ENCODE measurements at places on chromosomes 1 and 21.

DNA sequence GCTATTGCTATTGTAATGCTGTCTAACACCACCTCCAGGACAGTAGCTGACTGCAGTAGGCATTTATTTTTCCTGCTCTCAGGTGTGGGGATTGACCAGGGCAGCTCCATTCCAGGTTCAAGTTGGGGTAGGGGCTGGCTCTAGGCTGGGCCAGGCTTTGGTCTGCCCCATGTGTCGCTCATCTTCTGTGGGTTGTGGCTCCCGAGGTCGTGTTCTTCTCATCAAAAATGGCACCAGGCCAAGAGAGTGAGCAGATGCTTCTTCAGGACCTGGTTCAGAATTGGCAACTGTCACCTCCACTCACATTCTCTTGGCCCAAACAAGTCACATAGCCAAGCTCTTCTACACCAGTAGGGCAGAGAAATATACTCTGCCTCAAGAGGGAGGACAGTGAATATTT lies 133.7 kb downstream of the PTPRU start:
- no peaks in the 10 kb centered on the region for H3K4me1 ChIP-seq
- H3K36me3 ChIP-seq, result no peaks in the 10 kb centered on the region

DNA sequence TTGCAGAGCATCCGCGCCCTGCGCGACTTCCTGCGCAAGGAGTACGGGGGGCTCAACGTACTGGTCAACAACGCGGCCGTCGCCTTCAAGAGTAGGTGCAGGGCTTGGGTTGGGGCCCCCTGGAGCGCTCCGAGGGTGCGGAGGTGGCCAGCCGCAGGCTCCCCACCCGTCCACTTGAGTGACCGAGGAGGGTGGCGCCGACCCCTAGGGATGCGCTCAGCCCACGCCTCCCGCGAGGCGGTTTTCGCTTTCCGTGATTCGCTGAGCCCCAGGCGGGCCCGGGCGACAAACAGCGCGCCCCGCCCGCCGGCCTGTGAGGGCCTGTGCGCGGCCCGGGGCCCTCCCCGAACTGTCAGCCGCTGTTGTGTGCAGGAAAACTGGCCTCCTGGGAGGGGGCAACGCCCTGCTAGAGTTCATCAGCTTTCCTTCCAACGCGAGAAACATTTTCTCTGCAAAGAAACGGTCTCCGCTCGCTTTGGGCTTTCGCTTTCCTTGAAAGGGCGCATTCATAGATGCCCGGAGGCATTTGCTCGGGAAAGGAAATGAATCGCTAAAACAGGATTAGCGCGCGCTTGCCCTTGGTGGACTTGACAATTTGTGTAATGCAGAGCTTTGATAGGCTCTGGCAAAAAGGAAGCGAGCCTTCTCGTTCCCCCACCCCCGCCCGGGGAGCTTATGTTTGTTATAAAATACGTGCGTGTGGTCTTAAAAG lies 668 bp downstream of the CBR3 start:
- peaks cover 8% of the 10 kb centered on the region for H3K27me3 ChIP-seq
- H3K27ac ChIP-seq, result peak overlapping the region; percentile 3
- H3K36me3 ChIP-seq, result no peaks in the 10 kb centered on the region
- peaks cover 4% of the 10 kb centered on the region for H3K4me1 ChIP-seq
- DNase-seq, result peak; percentile 32
- H3K4me3 ChIP-seq, result peak overlapping the region; percentile 85

DNA sequence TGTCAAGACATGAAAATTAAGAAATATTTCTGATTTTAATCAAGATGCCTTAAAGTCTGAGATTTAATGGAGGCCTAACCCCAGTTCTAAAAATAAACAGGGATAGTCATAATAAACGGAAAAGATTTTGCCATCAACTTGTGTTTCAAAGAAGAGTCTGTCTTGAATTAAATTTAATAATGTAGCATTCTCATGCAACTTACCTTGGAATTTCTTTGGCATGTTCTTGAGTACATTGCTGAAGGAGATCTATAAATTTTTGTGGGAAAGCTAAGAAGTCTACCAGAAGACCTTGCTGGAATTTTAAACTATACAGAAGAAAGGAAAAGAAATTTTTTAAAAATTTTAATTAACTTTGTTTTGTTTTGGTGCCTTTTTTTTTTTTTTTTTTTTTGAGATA lies 10.6 kb downstream of the SASS6 start:
- DNase-seq, result no peak
- no peak overlapping the region for H3K27ac ChIP-seq
- no peaks in the 10 kb centered on the region for H3K27me3 ChIP-seq
- H3K4me1 ChIP-seq, result no peaks in the 10 kb centered on the region
- H3K4me3 ChIP-seq, result no peak overlapping the region

DNA sequence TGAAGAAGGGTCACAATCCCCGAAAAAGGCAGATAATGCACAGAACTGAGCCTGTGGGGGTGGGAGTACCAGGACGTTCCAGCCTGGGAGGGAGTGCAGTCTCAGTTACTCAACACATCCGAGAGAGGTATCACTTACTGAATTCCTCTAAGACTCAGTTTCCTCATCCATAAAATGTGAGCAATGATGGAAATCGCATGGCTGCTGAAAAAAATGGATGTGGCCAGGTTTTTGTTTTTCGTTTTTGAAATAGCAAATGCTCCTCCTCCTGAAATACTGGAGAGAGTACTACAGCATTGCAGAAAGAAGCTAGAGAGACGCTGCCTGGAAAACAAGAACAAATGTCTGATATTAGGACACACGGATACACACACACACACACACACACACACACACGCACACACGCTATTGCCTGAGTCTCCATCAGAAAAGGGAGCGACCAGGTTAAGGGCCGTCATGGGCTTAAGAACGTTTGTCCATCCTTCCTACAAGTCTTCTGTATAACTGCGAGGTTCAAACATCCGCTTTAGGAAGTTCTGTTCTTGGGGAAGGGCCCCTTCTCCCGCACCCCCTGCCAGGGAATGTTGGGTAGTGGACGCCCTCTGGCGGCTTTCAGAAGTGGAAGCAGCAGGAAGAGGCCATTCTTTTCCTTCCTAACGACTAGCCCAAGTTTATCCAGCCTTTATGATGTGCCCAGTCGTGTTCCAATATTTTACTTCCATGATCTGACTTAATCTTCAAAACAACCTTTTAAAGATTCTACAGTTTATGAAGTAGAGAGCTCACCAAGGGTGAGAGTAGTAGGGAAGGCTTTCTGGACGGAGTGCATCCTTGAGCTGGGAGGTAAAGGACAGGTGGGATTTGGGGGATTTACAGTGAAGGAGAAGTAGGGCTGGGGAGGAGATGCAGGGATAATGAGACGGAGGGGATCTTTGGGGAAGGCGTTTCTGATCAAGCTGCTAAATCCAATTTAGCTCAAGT lies 699 bp upstream of the NES start:
- peaks cover 17% of the 10 kb centered on the region for H3K4me1 ChIP-seq
- peak overlapping the region; percentile 3 for H3K4me3 ChIP-seq
- H3K36me3 ChIP-seq, result no peaks in the 10 kb centered on the region
- peaks cover 86% of the 10 kb centered on the region for H3K27me3 ChIP-seq
- no peak for DNase-seq
- H3K27ac ChIP-seq, result no peak overlapping the region

- no peaks in the 10 kb centered on the region for H3K27me3 ChIP-seq
- H3K27ac ChIP-seq, result no peak overlapping the region
- no peak for DNase-seq
- no peaks in the 10 kb centered on the region for H3K4me1 ChIP-seq
- no peak overlapping the region for H3K4me3 ChIP-seq
Measured at GRCh38 chr1:190192627-190193026, 285.0 kb downstream of the BRINP3 start.

GRCh38 chr1:200366577-200367253 lies 43.1 kb downstream of the ZNF281 start:
- H3K27me3 ChIP-seq, result no peaks in the 10 kb centered on the region
- no peaks in the 10 kb centered on the region for H3K4me1 ChIP-seq
- no peak overlapping the region for H3K27ac ChIP-seq
- DNase-seq, result no peak
- H3K36me3 ChIP-seq, result no peaks in the 10 kb centered on the region
- H3K4me3 ChIP-seq, result no peak overlapping the region

DNA sequence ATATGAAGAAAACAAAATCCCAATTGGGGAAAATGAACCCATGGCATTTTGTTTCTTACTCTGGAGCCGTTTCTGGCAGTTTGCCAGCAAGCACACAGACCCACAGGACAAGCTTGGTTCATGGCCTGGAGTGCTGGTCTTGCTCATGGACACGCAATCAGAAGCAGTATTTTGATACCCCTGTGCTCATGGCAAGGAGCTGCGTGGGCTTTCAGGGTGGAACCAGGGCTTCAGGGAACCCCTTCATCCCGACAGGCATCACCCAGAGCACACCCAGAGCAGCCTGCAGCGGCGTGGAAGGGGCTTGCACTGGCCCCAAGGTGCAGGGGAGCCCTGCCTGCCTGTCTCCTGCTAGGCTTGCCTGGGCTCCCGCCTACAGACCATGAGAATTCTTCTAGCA lies 45.4 kb upstream of the PCBP3 start:
- peaks cover 27% of the 10 kb centered on the region for H3K27me3 ChIP-seq
- no peak overlapping the region for H3K4me3 ChIP-seq
- H3K27ac ChIP-seq, result no peak overlapping the region
- H3K36me3 ChIP-seq, result no peaks in the 10 kb centered on the region
- DNase-seq, result no peak
- H3K4me1 ChIP-seq, result no peaks in the 10 kb centered on the region
